MV-4-11 (cell line): ENCODE measurements at places on chromosomes 3 and 15.

- DNase-seq: no peak
Observed at GRCh38 chr3:81218023-81218422, 543.4 kb downstream of the GBE1 start.

DNA sequence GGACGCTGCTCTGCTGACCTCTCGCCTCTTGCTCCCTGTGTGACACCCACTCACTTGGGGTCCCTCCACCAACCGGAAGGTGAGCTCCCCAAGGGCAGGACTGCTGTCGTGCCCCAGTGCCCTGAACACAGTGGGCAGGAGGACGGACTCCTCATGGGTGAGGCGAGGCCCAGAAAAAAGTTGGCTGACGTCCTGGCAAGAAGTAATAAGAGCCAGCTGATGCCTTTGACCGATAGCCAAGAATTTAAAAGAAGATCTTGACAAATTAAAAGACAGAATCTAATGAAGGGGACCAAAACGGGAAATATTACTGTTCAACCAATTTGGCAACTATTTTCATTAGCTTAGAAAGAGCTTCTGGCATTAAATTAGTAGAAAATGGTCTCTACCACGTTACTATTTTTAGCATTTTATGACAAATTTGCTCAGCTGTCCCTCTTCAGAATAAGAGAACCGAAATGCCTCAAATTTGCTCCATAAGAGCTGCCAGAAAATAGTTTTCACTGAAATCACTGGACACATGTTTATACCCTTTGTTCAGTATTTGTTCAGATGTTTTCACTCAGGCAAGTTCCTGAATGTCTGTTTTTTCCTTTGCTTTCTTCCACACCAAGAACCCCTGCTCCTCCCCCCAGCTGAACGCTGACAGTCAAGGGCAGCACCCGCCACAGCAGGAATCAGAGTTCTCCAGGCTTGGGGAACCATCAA is 60.5 kb downstream of the XXYLT1 start:
- DNase-seq: no peak

- DNase-seq: no peak
Observed at GRCh38 chr3:112560307-112560706, 1.5 kb downstream of the ATG3 start.

GRCh38 chr3:100532411-100532810 is 40.0 kb downstream of the TMEM45A start:
- DNase-seq: no peak

- no peak for DNase-seq
Observed at GRCh38 chr15:35243758-35244157, 158.7 kb upstream of the NANOGP8 start.

- DNase-seq: no peak
Observed at GRCh38 chr3:11784971-11785377, 61.7 kb downstream of the TAMM41 start.

DNA sequence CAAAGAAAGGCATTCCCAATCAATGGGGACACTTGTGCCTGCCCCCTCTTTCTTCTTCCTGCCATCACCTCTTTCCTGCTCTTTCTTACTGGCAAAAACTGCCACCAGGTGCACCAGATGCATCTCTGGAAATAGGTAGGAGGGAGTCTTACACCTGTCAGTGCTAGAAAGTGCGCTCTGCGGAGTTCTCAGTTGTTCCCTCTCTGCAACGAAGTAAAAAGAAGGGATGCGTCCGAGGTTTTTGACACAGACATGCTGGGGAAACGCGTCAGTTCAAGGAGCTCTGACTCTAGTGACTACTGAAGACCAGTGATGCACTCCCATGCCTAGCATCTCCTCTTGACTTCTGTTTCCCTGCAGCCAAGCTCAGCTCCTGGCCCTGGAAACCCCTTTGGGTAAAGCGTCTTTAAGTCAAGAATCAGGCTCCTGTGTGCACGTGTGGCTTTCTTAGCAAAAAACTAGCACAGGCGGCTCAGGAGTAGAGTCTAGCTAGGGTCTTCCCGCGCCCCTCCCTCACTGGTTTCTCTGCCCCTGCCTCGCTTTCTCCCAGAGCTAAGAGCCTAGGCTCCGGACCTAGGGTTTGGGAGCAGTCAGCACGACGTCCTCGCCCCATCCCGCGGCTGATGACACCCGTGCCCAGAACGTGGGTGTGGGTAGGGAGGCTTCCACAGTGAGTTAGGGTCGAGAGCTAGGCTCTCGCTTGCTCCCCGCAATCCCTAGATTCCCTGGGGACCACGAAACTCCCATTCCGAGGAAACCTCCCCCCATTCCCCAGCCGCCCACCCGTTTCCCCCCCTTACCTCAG is 564 bp upstream of the GRM7 start:
- DNase-seq: no peak

DNA sequence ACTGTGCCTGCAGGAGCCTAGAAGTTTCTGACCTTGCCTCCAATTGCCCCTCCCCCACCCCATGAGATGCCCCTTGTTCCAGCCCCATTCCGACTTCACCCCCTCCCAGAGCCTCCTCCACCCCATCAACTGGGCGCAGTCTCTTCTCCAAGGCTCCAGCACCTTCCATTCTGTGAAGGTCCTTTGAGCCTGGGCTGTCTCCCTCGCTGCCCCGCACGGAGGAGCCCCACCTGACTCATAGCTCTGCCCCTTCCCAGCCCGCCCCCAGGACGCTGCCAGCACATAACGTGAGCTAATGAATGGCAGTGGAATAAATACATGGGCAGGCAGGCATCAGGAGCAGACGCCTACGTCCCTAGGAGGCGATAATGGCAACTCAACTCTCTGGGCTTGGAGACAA is 113.1 kb downstream of the NUP210 start:
- DNase-seq: no peak

- DNase-seq: no peak
Observed at GRCh38 chr15:78080088-78080460, 2.6 kb upstream of the TBC1D2B start.

DNA sequence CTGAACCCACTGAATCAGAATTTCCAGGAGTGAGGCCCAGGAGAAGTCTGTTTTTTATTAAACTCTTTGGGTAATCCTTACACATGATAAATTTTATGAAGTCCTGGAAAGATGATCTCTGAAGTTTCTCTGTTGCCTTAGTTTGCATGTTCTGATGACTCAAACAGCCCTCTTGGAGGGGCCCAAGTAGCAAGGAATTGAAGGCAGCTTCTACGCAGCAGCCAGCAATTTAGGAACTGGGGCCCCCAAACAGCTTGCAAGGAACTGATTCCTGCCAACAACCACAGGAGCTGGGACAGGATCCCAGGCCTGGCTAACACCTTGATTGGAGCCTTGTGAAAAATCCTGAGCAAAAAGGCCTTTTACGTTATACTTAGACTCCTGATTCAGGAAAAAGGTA is 5.4 kb upstream of the ACP3 start:
- no peak for DNase-seq

DNA sequence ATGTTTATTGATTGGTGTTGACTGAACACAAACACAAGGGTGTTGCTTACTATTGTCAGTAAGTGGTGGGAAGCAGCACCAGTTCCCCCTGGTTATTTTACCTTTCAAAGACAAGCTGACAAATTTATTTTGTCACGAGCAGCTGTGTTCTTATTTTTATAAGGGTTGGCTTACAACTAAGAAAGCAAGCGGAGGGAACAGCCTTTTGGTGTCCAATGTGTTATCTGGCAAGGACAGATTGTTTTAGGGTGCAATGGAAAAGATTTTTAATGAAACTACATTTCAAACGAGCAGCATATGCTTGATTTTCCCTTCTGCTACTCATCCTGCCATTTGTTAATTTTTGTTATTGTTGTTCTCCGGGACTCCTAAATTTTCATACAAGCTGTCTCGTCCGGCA is 920.6 kb upstream of the CFAP20DC start:
- no peak for DNase-seq
